Stimulated activated CD4-positive, alpha-beta T cell treated with anti-CD3 and anti-CD28 coated beads, Interleukin-12 subunit alpha, Interleukin-12 subunit beta, amount 100 ng/mL, for 24 hours (primary cell): ENCODE measurements at places on chromosomes 12 and 14.

- no peak for DNase-seq
These were observed 50.2 kb downstream of the FZD10 start for GRCh38 chr12:130212384-130212989.

GRCh38 chr14:99747582-99748330, 45.5 kb upstream of the EML1 start:
- no peak for DNase-seq

GRCh38 chr12:131674373-131674772, 36.5 kb upstream of the SFSWAP start:
- DNase-seq: no peak

GRCh38 chr12:50082644-50083043, 2.5 kb upstream of the SMARCD1 start:
- DNase-seq: no peak

DNA sequence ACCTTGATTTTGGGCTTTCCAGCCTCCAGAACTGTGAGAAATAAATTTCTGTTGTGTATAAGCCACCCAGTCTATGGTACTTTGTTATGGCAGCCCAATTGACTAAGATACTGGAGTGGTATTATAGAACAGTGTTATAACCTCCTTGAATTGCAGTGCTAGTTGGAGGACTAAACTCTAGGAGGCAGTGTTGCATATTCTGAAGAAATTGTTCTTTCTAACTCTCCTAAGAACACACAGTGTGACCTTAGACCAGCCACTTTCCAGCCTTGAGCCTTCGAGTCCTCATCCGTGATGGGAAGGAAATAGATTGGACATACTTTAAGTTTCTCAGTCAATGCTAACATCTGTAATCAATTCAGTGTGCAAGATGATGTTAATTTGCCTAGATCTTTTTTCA, 22.4 kb upstream of the LRRC10 start:
- no peak for DNase-seq

DNA sequence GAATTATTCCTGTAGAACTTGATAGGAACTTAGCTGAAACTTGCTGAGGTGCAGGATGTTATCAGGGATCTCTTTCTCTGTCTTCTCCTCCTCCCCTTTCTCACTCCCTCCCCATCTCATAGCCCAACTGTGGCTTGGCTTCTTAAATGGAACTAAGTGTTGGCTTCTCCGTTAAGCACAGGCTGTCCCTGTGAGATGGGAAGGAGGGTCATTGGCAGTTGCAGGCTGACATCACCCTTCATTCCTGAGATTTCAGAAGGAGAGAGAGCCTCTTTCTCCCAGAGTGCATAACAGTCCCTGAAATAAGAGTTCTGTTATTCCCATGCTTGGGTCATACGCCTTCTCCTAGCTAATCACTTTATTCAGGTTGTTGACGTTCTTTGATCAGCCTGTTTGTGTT, 162.0 kb downstream of the UNC79 start:
- no peak for DNase-seq

GRCh38 chr14:77322250-77322902, 1.5 kb downstream of the GSTZ1 start:
- DNase-seq: no peak

- DNase-seq: no peak
These were observed 147.1 kb upstream of the MYL2 start for GRCh38 chr12:111067498-111067897.

GRCh38 chr14:68523989-68524725, 268.7 kb downstream of the ZFP36L1 start:
- DNase-seq: no peak

DNA sequence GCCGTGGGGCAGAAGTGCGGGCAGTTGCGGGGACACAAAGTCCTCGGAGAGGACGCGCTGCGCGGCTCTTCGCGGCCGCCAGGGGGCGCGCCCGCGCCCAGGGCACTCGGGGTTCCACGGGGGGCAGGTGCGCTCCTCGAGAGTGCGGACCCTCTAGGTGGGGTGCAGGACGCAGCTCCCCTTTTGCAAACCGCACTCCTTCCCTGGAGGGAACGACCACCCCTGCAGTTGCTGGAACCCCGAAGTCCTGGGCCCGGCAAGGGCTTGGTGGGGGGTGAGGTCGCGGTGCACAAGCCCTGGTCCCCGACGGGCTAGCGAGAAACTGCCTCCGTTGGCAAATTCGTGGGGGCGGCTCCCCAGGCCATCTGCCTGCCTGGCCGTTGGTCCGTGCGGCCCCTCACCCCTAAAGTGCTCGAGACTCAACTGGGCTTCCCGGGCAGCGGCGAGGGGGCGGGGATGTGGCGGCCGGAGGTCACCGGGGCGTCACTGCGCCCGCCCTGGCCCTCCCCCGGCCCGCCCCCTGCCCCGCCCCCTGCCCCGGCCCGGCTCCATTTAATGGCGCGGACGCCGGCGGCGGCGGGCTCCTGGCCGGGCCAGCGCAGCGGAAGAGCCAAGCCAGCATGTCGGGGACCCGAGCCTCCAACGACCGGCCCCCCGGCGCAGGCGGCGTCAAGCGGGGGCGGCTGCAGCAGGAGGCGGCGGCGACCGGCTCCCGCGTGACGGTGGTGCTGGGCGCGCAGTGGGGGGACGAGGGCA, at the start of gene ADSS1:
Gene ADSS1, plus strand, starts transcription at position 579 of the 756 bp plus-strand sequence. Its CDS starts 42 bp downstream, at position 621.
- DNase-seq: peak; percentile 34

DNA sequence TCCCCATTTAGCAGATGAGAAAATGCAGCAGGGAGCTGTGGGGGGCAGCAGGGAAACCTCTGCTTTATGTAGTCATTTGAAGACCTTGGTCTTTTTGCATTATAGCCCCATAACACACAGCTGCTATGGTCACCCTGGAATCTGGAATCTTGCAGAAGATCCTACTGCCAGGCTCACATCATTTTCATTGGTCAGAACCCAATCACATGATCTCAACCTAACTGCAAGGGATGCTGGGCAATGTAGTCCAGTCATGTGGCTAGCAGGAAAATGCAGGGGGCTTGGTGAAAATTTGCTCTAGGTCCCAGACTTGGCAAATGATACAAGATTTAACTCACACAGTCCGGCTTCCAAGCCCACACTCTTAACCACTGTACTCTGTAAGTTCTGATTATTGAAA, 1028.7 kb downstream of the AACS start:
- DNase-seq: no peak

GRCh38 chr12:63916561-63917476, 72.3 kb downstream of the SRGAP1 start:
- no peak for DNase-seq

- DNase-seq: no peak
These were observed 1.1 kb downstream of the PAPLN start for GRCh38 chr14:73238424-73238852.

GRCh38 chr12:6335451-6336078, 6.3 kb downstream of the TNFRSF1A start:
- DNase-seq: peak; percentile 86

DNA sequence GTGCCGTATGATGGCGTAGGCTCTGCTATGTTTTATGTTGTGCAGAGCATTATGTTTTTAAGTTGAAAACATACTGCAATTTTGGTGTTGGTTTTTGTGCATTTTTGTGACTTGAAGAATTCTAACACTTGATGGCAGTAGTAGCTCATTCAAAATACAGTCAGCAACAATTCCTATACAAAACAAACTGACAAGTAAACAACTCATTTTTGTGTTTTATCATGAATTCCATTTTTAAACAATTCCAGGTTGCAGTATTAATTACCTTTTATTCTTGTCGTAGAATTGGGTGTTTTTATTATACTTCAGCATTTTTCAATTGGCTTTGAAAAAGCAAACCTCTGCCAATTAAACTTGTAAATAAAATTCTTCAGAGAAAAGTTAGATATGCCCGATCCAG, 4.1 kb upstream of the CCER1 start:
- DNase-seq: no peak

DNA sequence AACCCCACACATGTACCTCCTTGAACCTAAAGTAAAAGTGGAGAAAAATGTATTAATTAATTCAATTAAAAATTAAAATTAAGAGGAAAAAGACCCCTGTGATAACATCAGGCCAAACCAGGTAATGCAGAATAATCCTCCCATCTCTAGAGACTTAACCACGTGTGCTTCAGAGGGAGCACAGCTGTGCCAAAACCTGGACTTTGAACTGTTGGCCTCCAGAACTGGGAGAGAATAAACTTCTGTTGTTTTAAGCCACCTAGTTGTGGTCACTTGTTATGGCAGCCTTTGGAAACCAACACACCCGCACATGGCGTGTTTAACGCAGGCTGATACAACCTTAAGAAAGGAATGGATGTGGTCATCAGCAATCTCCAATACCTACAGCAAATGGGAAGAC, 23.8 kb downstream of the OAS2 start:
- DNase-seq: no peak

GRCh38 chr12:93453633-93454032, 11.9 kb upstream of the UBE2N start:
- no peak for DNase-seq
